Adrenal gland (tissue), 19 donors: ENCODE measurements at places on chromosomes 13 and 19. TPM values are rescaled to one million over a fixed set of nuclear protein-coding genes. Genes with fewer than 3 reads are reported as not detected.

CBARP gene
- total RNA-seq, result 3.5 TPM

NOVA2 gene
- 4.8 TPM for total RNA-seq

DNA sequence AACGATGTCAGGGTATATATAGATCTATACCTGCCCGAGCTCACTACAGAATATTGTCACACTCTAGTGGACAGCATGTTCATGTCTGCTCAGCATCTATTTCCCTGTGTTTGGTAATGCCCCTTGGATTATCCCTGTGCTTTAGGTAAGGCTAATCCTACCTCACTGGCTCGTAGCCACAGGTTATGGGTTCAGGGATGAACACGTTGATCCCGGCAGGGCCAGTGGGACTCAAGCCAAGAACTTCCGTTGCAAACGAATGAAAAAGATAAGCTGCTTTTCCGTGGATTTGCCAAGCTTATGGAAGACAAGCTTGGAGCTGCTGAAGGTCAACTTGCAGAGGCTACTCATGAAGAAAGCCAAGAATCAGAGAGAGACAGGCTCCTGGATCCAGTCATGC, 400.0 kb upstream of the TSHZ3 start:
- peak; percentile 29 for DNase-seq

POU4F1 gene
- not detected for total RNA-seq

CCDC70 gene
- not detected for total RNA-seq

DNA sequence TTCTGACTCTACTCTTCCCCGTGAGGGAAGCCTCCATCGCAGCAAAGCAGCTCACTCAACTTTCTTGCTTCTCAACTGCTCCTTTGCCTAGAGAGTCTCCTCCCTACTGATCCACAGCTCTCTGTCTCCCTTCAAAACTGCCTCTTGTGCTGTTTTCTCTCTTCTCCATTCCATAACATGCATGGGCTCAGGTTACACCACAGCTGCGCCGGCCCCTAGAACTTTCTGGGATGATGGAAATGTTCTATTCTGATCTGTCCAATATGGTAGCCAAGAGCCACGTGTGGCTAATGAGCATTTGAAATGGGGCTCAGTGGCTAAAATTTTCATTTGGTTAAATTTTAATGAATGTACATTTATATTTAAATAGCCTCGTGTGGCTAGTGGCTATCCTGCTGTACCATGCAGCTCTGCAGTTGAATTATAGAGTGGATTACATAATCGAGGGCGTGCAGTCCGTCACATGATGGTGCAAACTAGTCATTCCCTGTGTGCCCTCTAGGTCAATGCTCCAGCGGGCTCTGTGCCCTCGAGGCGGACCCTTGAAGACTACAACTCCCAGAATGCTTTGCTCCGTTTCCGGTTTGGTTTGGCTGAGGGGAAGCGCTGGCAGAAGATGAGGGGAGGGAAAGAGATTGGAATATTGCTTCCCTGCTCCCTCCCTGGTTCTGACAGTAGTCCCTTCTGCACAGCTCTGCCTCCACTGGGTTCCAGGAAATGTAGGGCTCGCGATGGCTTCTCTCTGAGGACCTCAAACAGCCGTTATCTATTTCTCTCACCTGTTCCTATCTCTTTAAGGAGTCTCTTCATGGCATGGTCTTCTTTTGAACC, 109.8 kb downstream of the CACNA1A start:
- peak; percentile 51 for DNase-seq

DNA sequence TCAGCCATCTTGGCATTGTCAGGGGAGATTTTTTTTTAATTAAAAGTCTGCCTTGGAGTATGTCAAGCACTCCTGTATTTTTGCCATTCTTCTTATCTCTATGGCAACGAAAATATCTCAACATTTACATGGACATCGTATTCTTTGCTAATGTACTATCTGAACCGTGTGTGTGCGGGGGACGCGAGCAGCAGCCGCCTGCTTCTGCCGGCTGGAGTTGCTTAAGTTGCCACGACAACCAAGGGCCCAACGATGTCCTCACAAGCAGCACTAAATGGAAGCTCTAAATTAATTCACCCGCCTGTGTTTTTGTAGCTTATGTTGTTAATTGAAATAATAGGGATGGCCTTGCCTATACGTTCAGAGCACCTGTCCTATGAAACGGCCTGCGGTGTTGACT, 309.5 kb downstream of the TEX29 start:
- no peak for DNase-seq
